SHP77 treated with DMSO at 0.1 percent for 48 hours (cell line): ENCODE measurements at places on chromosomes 1 and 21.

GRCh38 chr1:66681686-66682085 is 70.6 kb upstream of the DYNLT5 start:
- no peak for DNase-seq

DNA sequence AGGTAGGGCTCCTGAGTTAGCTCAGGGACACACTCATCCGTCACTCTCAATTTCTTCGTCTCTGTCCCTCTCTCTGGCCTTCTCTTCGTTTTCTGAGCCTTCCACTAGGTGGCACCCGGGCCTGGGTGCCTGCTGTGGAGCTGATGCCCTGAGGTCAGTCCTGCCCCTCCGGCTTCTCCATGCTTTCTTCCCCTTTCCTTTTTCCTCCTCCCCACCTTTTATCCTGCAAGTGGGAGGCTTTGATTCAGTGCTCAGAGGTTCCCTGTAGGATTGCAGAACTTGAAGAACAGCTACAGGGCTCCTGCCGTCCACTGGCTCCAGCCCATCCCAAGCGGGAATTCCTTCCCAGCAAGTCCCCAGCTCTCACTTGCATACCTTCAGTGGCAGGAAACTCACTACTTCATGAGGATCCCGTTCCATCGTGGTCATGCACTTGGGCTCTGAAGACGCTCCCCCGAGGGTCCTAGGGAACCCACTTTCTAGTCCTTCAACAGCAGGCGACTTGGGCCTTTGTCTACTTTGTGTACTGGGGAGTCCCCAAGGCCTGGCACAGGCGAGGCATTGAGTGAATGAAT is 45.6 kb downstream of the SRRM1 start:
- peak; percentile 22 for DNase-seq

DNA sequence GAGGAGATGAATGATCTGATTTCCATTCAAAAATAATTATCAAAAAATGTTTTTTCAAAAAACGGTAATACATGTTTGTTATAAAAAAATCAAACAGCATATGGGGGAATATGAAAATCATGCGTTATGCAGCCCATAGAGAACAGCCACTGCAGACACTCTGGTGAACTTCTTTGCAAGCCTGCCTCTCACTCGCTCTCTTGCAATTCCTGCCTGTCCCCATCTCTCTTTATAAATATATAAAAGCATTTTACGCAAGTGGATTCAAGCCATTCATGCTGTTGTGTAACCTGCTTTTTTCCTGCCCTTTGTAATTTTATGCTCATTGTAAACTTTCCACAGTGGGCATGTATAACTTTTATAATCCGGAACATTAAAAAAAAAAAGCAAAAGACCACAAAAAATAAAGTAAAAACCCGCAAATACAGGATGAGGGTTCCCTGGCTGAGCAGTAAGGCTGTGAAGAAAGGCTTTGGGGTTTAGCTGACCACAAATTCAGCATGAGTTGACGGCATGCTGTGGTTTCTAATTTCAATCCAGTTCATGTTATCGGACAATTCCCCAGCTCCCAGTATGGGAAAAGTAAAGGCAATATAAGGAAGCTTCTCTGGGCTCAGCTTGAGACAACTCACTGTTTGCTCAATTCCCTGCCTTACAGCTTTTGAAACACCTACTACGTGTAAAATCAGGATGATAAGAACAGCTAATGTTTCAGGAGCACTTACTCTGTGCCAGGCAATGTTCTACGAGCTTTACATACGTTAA is 52.8 kb upstream of the ZBTB40 start:
- no peak for DNase-seq

DNA sequence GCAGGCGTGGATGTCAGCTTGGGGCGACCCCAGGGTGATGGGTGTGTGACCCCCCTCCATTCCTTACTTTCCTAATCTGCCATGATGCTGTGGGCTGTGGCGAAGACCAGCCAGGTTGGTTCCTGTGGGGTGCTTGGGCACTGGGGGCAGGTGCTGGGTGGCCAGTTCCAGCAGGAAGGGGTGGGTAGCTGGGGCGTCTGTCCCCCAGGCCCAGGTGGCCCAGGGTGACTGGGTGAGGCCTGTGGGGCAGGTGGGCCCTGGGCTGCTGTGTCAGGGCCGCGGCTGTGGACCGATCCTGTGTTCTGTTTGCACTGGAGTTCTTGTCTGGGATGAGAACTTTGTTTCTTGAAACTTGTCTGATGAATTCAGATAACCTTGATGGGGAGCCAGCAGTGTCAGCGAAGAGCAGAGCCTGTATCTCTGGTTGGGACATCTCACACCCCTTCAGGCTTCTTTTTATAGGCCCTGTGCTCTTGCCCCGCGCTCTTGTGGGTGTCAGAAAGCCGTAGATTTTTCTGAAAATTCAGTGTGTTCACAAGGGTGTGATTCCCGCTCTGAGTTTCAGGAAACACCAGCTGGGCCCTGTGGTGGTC is 3.7 kb downstream of the PRKCZ start:
- no peak for DNase-seq

DNA sequence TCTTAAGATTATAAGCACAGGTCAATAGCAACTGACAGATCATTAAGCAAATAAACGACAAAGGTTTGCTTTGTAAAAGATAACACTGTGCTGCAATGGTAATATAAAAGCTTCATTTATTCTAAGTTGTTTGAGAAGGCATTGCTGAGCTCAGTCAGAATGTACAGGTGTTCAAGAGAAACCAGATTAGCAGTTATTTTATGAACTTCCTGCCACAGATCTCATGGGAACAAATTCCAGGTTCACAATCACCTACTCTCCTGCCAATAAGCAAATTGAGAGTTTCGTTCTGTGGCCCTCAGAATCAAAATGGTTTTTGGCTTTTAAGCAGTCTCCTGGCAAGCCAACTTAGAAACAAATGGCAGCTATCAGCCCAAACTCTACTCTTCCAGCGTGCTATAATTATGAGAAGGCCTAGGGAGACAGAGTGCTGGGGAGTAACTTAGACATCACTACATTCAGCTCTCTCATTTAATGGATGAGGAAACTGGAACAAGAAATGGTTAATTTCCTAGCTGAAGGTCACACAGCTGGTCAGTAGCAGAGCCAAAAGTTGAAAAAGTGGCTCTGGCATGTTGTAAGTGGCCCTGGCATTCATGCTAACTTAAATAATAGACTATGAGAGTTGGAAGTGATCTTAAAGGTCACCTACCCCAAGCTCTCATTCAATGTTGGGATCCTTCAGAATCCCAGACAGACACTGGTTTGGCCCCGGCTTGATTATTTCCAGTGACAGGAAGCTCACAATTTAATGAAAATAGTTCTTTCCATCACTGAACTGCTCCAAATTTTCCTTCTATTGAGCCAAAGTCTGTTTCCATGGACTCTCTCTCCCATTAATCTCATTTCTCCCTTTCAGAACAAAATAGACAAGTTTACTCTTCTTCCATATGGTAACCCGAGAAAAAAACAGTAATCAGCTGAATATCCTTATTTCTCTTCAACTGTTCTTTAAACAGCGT is 82.6 kb upstream of the EDEM3 start:
- DNase-seq, result no peak

GRCh38 chr1:15150376-15150775 is 3.2 kb upstream of the TMEM51 start:
- DNase-seq, result no peak

DNA sequence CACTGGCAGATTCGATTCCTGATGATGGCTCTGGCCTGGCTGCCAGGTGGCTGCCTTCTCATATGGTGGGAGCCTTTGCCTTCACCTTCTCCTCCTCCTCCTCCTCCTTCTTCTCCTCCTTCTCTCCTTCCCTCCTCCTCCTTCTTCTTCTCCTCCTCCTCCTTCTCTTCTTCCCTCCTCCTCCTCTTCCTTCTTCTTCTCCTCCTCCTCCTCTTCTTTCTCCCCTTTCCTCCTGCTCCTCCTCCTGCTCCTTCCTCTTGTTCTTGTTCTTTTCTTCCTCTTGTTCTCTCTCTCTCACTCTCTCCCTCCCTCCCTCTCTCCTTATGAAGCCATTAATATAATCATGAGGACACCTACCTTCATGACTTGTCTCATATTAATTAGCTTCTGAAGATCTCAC is 278.7 kb downstream of the CAMTA1 start:
- no peak for DNase-seq

- no peak for DNase-seq
Observed at GRCh38 chr1:202642619-202643291, 67.5 kb downstream of the SYT2 start.

- peak; percentile 34 for DNase-seq
Observed at GRCh38 chr1:56584910-56585528, 5.7 kb upstream of the PLPP3 start.

- peak; percentile 37 for DNase-seq
Observed at GRCh38 chr1:156658496-156658895, 16.6 kb downstream of the BCAN start.

GRCh38 chr21:45328198-45329091 is 40.8 kb upstream of the POFUT2 start:
- no peak for DNase-seq

DNA sequence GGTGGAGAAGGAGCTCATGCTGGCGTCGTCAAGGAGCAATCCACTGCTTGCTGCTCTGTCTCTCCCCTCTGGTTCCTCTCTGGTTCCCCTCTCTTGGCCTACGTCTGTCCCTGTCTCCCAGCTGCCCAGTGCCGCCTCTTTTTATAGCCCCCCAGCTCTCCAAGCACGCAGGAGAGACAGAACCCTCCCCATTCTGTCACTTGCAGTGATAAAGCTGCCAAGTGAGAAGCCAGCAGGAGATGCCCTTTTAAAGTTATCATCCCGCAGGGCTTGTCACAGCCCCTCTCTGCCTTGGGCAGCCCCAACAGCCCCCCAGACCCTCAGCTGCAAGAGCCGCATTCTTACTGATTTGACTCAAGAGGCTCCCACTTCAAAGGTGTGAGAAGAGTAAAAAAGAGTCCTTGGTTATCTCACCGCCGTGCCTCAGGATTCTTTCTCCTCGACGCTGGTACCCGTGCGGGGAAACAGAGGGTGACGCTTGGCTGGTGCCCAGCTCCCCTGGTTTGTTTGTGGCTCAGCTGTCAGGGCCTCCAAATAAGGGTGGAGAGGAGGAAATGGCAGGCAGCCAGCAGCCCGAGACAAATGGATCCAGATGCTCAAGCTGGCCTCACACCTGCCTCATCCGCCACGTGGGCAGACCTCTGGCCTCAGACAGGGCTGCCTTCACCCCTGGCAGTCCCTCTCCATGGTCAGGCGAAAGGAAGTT is at the start of gene NPPA:
Gene NPPA (minus strand): TSS at position 117 of the 706 bp plus-strand sequence. CDS start 99 bp downstream, at position 18.
- peak; percentile 79 for DNase-seq

GRCh38 chr1:174789399-174789798 is 210.3 kb upstream of the CACYBP start:
- no peak for DNase-seq

- DNase-seq, result no peak
Observed at GRCh38 chr21:26840912-26841311, 4.3 kb downstream of the ADAMTS1 start.

- DNase-seq, result peak; percentile 33
Observed at GRCh38 chr1:110783292-110783918, 89.5 kb upstream of the CD53 start.

GRCh38 chr1:230310381-230311163 is 115.6 kb downstream of the PGBD5 start:
- peak; percentile 58 for DNase-seq

DNA sequence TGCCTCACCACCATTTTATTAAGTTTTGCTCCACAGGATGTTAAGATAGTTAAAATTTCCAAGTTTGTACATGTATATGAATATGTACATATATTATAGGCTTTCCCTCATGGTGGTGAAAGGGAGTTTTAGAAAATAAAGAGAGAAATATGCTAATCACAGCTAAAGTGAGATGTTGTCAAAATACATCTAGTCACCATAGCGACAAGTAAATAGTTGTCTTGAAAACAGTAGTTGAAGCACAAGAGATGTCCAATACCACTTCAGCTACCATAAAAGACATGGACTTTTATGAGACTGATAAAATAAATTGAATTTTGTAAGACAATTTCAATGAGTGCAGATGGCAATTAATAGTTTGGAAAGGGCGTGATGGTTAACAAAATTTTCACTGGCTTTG is 1600.0 kb downstream of the BRINP3 start:
- no peak for DNase-seq

DNA sequence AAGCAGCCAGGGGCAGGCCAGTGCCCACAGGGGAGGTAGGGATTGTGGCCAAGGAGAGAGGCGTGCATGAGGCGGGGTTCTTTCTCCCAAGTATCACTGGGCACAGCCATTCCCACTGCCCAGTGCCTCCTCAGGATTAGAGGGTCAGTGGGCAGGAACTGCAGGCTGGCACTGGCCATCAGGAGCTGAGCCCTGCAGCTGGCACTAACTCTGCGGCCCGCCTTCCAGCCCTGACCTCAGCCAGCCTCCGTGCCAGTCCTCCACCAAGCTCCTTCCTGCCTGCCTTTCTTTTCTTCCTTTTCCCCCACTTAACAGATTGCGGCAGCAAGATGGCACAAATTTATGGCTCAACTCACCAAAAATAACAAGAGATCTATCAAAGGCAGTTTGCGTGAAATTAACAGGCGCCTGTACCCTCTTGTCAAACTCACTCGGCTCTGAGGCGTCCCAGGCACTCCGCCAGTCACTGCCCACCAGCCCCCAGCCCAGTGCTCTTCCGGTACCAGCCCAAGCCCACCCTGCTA is 11.1 kb downstream of the ADGRB2 start:
- DNase-seq, result no peak

- no peak for DNase-seq
Observed at GRCh38 chr1:115564201-115564600, 77.6 kb upstream of the VANGL1 start.

DNA sequence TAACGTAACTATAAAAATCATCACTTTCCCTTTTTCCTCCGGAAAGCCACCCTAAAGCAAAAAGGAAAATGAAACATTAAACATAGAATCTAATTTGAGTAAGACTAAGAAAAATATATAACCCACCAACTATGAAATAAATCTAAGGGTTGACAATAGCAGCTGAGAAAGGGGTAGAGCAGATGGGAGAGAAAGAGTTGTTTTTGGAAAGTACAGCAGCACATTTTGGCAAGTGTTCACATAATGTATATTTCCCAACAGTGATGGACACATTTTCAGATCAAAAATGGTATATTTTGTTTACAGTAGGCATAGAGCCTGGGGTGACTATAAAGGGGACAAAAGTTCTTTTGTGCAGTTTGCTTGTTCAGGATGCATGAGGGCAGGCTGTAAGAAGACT is 1287.4 kb upstream of the B3GALT2 start:
- no peak for DNase-seq

GRCh38 chr1:156524481-156524869 is 23.9 kb upstream of the MEF2D start:
- DNase-seq, result no peak

GRCh38 chr1:194043984-194044755 is 857.8 kb upstream of the B3GALT2 start:
- no peak for DNase-seq

GRCh38 chr1:224742349-224742748 is 126.2 kb downstream of the CNIH3 start:
- no peak for DNase-seq

DNA sequence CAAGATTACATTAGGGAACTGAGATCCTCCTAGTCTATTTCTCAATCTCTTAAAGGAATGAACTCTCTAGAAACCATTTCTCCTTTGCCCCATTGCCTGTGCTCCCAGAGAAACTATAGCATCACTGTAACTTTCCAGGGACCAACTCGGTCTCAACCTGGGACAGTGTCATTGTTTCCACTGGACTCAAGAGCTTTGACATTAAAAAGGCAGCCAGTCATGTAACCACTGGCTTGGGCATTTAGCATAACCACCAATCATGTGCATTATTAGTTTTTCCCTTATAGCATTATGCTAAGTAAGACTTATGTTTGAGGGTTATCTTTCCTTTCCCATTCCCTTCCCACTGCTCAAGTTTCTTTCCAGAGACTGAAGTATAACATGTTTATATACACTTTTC is 18.2 kb downstream of the TEX38 start:
- DNase-seq, result no peak

GRCh38 chr1:65150583-65151263 is 2.7 kb downstream of the AK4 start:
- DNase-seq, result no peak

GRCh38 chr1:84086189-84086588 is 57.9 kb upstream of the PRKACB start:
- DNase-seq, result no peak

- DNase-seq, result no peak
Observed at GRCh38 chr1:17168091-17168876, 36.6 kb upstream of the PADI1 start.
